ENCODE measurements at places on chromosomes 2 and 18. TPM values are rescaled to one million over a fixed set of nuclear protein-coding genes. Genes with fewer than 3 reads are reported as not detected.

REEP1 gene
- total RNA-seq: 0.25 TPM

RUFY4 gene
- total RNA-seq: 1.6 TPM

SIX2 gene
- total RNA-seq: not detected

MARCHF4 gene
- not detected for total RNA-seq

CTLA4 gene
- 45.6 TPM for total RNA-seq

CFAP210 gene
- total RNA-seq: not detected

EEF1B2 gene
- 1,176 TPM for total RNA-seq

GRCh38 chr18:75248426-75249174 is 38.0 kb downstream of the TSHZ1 start:
- peaks cover 6% of the 10 kb centered on the region for H3K36me3 ChIP-seq
- DNase-seq: no peak
- peak overlapping the region; percentile 96 for H3K27ac ChIP-seq
- peak overlapping the region; percentile 88 for H3K4me3 ChIP-seq

DNA sequence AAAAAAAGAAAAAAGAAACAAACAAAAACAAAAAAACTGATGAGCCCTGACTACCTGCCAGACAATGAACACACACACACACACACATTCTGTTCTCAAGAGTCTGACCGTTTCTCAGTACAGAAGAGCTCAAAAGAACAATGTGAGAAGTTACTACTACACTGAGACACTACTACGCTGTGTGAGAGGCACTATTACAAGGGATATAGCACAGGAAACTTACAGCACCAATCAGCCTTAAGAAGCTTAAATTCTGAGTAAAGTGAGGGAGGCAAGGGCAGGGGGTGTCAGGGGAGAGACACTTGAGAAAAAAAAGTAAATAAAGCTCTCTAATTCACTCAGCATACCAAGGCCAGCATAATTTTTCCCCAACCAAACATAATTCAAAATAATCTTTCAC is 32.5 kb downstream of the WDR33 start:
- no peaks in the 10 kb centered on the region for H3K27me3 ChIP-seq
- H3K4me3 ChIP-seq: no peak overlapping the region
- H3K4me1 ChIP-seq: peaks cover 42% of the 10 kb centered on the region
- no peak for DNase-seq
- peaks cover 30% of the 10 kb centered on the region for H3K36me3 ChIP-seq

DNA sequence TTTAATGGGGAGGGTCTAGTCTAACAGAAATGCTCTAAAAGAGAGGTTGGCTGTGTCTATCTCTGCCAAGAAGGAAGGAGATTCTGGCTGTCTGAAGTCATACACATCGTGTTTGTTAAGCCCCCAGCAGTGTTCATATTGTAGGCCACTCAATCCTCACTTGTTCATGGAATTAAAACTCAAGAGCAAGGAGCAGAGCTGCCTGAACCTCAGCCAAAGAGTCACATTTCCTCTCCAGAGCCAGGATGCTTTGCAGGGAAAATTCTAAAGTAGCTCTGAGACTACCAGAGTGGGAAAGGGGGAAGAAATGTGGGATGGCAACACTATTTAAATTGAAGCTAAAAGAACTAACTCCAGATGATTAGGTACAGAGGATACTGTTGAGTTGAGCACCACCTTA is 190.7 kb upstream of the CXCR4 start:
- H3K4me1 ChIP-seq: peaks cover 35% of the 10 kb centered on the region
- no peaks in the 10 kb centered on the region for H3K36me3 ChIP-seq
- no peak for DNase-seq
- no peaks in the 10 kb centered on the region for H3K27me3 ChIP-seq

- DNase-seq: no peak
- peaks cover 1% of the 10 kb centered on the region for H3K36me3 ChIP-seq
- no peak overlapping the region for H3K4me3 ChIP-seq
These were observed 49.6 kb downstream of the KIF5C start for GRCh38 chr2:148924514-148925178.

GRCh38 chr2:197255543-197255942 is 55.0 kb downstream of the ANKRD44 start:
- peaks cover 74% of the 10 kb centered on the region for H3K4me1 ChIP-seq
- peaks cover 48% of the 10 kb centered on the region for H3K36me3 ChIP-seq
- peak overlapping the region; percentile 93 for H3K27ac ChIP-seq
- H3K4me3 ChIP-seq: peak overlapping the region; percentile 84

GRCh38 chr2:194319222-194319992 is 1337.6 kb upstream of the SLC39A10 start:
- no peaks in the 10 kb centered on the region for H3K36me3 ChIP-seq
- no peaks in the 10 kb centered on the region for H3K27me3 ChIP-seq
- H3K27ac ChIP-seq: no peak overlapping the region
- DNase-seq: no peak

GRCh38 chr2:56009758-56010458 is 86.3 kb upstream of the EFEMP1 start:
- no peak overlapping the region for H3K27ac ChIP-seq
- H3K27me3 ChIP-seq: no peaks in the 10 kb centered on the region
- H3K36me3 ChIP-seq: no peaks in the 10 kb centered on the region
- no peaks in the 10 kb centered on the region for H3K4me1 ChIP-seq
- no peak for DNase-seq

GRCh38 chr2:146523196-146523595 is 1321.6 kb upstream of the ACVR2A start:
- H3K27me3 ChIP-seq: no peaks in the 10 kb centered on the region
- no peaks in the 10 kb centered on the region for H3K4me1 ChIP-seq
- no peak overlapping the region for H3K27ac ChIP-seq
- no peak for DNase-seq
- no peaks in the 10 kb centered on the region for H3K36me3 ChIP-seq

DNA sequence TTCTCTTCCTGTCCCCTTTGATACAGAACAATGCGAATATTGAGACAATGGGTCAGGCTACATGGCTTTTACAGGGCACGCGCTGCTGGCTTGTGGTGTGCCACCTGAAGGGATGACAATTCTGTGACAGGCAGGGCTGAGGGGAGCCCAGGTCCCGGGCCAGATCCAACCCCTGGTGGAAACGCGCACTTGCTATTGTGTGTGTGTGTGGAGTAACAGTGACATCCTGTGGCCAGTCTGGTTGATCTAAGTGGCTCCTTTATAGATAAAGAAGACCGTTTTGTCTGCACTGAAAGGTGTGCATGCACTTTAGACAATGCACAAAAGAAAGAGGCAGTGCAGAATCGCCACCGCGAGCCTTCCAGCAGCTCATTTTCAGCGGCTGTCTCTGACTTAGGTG is 273.6 kb downstream of the HRH4 start:
- no peak overlapping the region for H3K27ac ChIP-seq
- H3K4me3 ChIP-seq: no peak overlapping the region
- H3K4me1 ChIP-seq: no peaks in the 10 kb centered on the region
- no peaks in the 10 kb centered on the region for H3K36me3 ChIP-seq
- no peak for DNase-seq

- peak within 1 kb of the TSS; percentile 97 for H3K4me3 ChIP-seq
- peaks cover 50% of the 10 kb centered on the region for H3K4me1 ChIP-seq
- H3K27ac ChIP-seq: peak within 1 kb of the TSS; percentile 92
- H3K36me3 ChIP-seq: peaks cover 13% of the 10 kb centered on the region
- no peaks in the 10 kb centered on the region for H3K27me3 ChIP-seq
- peak; percentile 57 for DNase-seq
These were observed at the start of gene GPR155 for GRCh38 chr2:174486563-174487107. TSS of gene GPR155 (minus strand) at chr2:174487029. CDS start at chr2:174481956, 5,073 bp downstream.

GRCh38 chr18:30527226-30527625 is 515.3 kb downstream of the DSC3 start:
- no peaks in the 10 kb centered on the region for H3K36me3 ChIP-seq
- no peaks in the 10 kb centered on the region for H3K4me1 ChIP-seq
- H3K4me3 ChIP-seq: no peak overlapping the region
- no peaks in the 10 kb centered on the region for H3K27me3 ChIP-seq
- no peak for DNase-seq

- peaks cover 1% of the 10 kb centered on the region for H3K36me3 ChIP-seq
- no peak overlapping the region for H3K4me3 ChIP-seq
- no peak for DNase-seq
- H3K4me1 ChIP-seq: no peaks in the 10 kb centered on the region
These were observed 184.8 kb upstream of the KLHL29 start for GRCh38 chr2:23200068-23200786.

Measured in activated naive CD8-positive, alpha-beta T cell treated with anti-CD3 and anti-CD28 coated beads for 36 hours (primary cell).